Spleen (tissue), 13 donors: ENCODE measurements at places on chromosomes 16 and 17. TPM values are rescaled to one million over a fixed set of nuclear protein-coding genes. Genes with fewer than 3 reads are reported as not detected.

Gene TPSB2
- not detected for total RNA-seq

Gene MT1M
- total RNA-seq, result 3.3 TPM

DNA sequence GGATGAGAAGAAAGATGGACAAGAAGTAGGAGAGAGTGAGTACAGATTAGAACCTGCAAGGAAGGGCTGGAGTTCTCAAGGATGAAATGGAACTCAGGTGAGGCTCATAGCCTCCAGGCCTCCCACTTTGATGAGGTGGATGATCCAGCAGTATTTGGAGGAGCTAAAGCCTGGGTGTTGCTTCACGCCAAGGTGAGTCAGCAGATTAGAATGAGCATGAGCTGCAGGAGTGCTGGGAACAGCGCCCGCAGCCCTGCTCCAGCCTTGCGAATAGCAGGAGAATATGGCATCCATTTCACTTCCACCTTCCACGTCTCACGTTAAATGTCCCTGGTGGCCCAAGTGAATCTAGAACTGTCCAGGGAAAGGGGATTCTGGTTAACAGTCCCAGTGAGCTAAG, 94.4 kb upstream of the CPHXL start:
- no peak for DNase-seq

DNA sequence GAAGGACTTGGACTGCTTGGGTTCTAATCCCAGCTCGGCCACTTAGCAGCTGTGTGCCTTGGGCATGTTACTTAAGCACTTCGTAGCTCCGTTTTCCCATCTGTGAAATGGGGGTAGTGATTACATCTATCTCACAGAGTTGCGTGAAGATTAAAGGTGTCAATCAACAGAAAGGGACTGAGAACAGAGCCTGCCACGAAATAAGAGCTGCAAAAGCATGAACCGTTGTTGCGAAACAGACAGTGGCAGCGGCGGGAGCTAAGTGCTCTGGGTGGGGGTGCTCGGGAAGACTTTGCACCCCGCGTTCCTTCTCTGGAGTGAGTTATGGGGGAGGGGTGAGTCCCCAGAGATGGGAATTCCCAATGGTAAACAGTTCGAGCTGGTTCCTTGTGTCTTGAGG, 79.6 kb upstream of the LHX1 start:
- DNase-seq, result no peak

- no peak for DNase-seq
Measured at GRCh38 chr17:4600563-4600962, 16.2 kb downstream of the SMTNL2 start.

DNA sequence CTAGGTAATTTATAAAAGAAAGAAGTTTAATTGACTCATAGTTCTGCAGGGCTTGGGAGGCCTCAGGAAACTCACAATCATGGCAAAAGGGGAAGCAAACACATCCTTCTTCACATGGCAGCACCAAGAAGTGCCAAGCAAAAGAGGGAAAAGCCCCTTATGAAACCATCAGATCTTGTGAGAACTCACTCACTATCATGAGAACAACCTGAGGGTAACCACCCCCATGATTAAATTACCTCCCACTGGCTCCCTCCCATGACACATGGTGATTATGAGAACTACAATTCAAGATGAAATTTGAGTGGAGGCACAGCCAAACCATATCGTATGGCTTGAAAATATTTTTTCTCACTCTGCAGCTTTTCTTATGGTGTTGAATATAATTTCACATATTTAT, 151.7 kb downstream of the ANKFN1 start:
- no peak for DNase-seq
